ENCODE measurements at places on chromosomes 4 and X. TPM values are rescaled to one million over a fixed set of nuclear protein-coding genes. Genes with fewer than 3 reads are reported as not detected.

GRCh38 chr4:55539658-55540057 is 7.1 kb downstream of the CLOCK start:
- DNase-seq, result no peak

Gene HPGDS
- not detected for total RNA-seq

DNA sequence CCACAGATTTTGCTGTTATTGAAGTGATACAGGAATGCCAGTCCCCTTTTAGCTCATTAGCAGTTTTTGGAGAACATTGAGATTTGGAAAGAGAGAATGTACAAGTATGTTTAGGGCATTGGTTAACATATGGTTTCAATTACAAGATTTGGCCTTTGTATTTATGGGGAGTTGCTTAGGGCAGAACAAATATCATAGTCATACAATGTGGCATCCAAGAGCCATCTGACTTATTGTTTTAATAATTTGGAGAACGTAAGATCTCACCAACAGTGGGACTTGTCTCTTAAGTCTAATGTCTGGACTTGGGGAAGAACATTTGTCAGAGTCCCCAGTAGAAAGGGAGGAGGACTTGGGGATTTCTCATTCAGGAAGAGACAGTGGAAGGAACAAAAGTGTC is 166.1 kb downstream of the STK32B start:
- DNase-seq, result peak; percentile 50

- no peak for DNase-seq
Measured at GRCh38 chr4:156710365-156711192, 261.0 kb downstream of the PDGFC start.

DNA sequence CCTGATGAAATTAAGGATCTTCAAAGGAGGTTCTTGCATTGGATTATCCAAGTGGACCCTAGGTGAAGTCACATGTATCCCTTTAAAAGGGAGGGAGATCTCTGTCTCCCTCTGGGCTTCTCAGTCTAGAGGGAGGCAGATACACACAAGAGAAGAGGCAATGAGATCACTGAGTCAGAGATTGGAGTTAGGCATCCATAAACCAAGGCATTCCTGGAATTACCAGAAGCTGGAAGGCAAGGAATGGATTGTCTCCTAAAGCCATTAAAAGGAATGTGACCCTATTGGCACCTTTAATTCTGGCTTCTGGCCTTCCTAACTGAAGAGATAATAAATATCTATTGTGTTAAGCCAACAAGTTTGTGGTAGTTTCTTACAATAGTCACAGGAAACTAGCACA is 383.2 kb downstream of the PACRGL start:
- DNase-seq, result no peak

DNA sequence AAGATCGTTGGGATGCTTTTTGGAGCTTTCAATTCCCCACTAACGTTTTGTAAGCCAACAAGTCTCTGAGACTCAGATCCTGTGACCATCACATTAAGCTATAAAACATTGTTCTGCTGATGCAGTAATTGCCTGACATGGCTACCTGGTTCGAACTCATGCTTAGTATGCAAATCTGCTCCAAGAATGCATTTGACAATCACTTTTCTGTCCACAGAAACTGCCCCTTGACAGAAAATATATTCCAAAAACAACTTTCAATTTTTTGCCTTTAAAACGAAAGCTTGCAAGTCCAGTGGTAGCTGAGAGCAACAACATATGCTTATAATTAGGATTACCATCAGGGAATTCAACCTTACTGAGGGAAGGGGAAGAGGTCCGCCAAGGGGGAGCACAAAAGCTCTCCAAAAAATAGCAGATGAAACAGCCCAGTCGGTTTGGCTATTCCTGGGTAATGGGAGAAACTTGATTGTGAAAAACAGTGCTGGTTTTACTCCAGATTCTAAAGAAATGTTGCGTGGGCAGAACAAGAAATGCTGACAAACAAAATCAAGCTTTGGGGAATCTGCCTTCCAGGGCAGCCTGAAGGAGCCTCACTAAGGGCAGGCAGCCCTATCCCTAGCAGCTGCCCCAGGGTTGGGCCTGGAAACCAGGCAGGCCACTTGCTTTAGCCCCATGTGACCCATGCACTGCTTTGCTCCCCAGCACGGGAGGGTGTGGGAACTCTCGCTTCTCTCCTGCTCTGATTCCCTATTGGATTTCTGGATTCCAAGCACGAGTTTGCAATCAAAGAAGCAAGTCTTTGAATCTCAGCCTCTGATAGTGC is 160.7 kb upstream of the LDB2 start:
- DNase-seq, result peak; percentile 66

Gene NAP1L3
- 11.4 TPM for total RNA-seq

Gene AADAT
- 3.4 TPM for total RNA-seq

DNA sequence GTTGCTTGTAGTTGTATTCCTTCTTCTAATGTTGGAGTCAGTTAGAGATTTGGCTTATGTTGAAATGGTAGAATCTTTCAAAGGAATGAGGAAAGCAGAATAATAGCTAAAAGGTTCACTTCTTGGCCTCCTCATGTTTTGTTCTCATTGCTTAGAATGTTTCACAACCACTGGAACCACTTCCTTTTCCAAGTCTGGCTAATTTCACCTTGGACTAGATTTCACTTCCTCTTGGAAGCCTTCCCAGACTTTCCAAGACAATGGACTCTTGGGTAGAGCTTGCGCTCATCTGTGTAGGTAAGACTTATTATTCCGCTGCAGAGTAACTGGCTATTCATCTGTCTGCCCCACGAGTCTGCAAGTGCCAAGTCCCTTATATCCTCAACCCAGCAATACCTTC is 8.3 kb downstream of the SPATA18 start:
- peak; percentile 30 for DNase-seq

GRCh38 chr4:151276787-151277562 is at the start of gene PRSS48:
Gene PRSS48 (plus strand): TSS chr4:151277161. CDS start chr4:151277173, 12 bp downstream.
- peak; percentile 17 for DNase-seq

Gene TDO2
- total RNA-seq, result 12.1 TPM

DNA sequence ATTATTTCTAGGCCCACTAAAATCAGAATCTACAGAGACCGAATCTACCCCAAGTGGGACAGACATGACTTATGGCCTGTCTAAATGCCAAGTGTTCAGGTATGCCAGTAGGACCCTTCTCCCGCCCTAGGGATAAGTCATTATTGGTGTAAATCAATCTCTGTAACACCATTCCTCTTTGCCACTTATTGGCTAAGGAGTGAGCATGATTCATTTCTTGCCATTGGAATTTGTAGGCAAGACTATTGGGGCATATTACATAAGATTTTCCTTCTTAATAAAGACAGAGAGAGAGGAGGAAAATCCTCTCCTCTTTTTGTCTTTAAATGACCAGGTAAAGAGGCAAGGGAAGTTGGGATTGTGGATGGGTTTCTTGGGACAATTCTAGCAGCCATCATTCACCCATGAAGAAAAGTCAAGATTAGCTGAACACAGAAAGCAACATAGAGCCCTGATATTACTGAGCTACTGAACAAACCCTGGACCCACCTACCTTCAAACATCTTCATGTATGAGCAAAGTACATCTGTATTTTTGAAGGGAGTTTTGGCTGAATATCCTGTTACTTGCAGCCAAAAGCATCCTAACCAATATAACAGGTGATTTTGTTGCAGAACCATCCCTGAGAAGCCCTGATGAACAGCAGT is 2.6 kb downstream of the SLC9B2 start:
- DNase-seq, result no peak

GRCh38 chrX:12811658-12812057 is 20.4 kb downstream of the PRPS2 start:
- DNase-seq, result no peak

Gene GPRASP2
- total RNA-seq, result 6.6 TPM

DNA sequence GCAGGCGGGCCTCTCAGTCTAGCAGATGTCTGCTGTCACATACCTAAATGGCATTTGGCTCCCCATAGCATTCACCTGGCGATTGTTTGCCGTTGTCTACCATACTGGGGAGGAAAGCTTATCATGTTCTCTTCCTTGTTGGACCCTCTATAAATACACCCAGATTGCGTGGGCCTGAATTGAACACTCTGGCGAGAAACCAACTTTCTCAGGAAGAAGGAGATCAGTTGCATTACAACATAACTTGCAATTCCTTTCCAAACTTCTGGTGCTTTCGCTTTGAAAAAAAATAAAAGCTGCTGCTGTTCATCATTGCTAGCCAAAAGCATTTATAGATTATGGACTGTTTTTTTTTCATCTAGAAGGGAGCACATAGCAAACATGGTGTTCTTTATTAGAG is 230.0 kb upstream of the GPC4 start:
- no peak for DNase-seq

- no peak for DNase-seq
Measured at GRCh38 chr4:82528074-82528473, 33.7 kb downstream of the TMEM150C start.

- no peak for DNase-seq
Measured at GRCh38 chr4:186170966-186171365, 20.4 kb upstream of the CYP4V2 start.

DNA sequence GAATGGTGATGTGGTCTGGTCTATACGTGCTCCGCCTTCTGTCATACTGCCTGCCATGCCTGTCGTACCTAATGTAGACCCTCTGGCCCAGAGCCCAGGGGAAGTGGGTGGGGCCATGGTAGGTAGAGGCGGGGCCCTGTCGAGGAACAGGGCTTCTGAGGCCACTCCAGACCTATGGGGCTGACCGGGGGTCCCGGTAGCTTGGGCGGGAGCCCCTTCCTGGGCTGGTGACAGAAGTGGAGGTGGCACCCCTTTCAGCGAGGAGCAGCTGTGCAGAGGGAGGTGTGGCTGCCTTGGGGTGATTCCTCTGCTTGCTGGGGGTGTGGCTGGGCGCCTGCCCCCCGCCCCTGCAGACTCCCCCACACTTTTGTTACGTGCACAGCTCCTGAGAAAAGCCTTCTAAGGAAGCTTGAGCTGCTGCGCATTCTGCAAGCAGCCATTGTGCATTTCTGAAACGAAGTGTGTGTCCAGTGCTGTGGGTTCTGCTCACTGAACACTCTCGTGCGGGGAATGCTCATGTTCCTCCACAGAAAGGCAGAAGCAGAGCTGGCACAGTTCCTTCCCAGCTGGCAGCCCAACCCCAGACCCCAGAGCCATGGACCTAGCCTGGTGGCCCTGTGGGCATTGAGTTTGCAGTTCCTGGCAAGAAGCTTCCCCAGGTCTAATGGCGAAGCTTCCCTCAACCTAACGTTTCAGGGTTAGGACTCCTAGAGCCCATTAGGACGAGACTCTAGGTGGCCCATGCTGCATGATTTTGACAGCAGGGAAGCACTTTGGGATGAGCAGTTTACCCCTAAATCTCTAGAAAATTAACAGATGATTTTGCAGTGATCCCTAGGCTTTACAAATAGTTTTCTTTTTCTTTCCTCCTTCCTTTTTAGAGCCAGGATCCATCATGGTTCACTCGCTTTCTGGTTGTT is 72.7 kb upstream of the HGFAC start:
- DNase-seq, result peak; percentile 9

Gene TMPRSS11B
- total RNA-seq, result not detected

Gene RRH
- total RNA-seq, result not detected

Gene SAT1
- 97.9 TPM for total RNA-seq

- no peak for DNase-seq
Measured at GRCh38 chrX:21766101-21766500, 8.2 kb upstream of the SMPX start.

Gene TEX13D
- not detected for total RNA-seq

- DNase-seq, result no peak
Measured at GRCh38 chr4:84915396-84915780, 51.1 kb downstream of the WDFY3 start.

DNA sequence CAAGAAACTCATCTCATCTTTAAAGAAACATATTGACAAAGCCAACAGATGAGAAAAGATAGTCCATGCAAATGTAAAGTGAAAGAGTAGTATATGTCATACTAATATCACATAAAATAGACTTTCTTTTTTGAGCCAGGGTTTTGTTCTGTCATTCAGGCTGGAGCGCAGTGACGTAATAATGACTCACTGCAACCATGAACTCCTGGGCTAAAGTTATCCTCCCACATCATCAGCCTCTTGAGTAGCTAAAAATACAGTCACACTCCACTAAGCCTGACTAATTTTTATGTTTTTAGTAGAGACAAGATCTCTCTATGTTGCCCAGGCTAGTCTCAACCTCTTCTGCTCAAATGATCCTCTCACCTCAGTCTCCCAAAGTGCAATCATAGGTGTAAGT is 51.8 kb upstream of the TRAM1L1 start:
- peak; percentile 87 for DNase-seq

GRCh38 chr4:150070464-150071170 is 7.6 kb upstream of the DCLK2 start:
- DNase-seq, result no peak

- DNase-seq, result no peak
Measured at GRCh38 chr4:105677709-105678108, 30.8 kb downstream of the INTS12 start.

DNA sequence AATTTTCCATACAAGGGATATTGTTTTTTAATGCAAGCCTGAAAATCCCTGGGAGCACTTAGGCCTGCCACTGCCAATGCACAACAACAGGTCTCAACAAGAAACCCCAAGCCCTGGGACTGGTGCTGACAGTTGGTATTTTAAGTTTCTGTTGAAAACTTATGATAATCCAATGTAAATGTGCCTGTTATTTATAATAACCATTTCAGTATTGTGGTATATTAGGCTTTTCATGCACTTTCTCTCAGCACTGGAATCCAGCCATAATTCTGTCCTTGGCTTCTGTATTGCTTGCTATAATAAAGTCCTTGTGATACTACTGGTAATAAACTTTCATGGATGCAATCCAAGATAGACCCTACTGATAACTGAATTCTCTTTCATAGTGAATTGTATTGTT is 218.9 kb downstream of the PCDH7 start:
- no peak for DNase-seq

- peak; percentile 11 for DNase-seq
Measured at GRCh38 chrX:85992811-85993229, 54.5 kb downstream of the CHM start.

- DNase-seq, result no peak
Measured at GRCh38 chr4:162841753-162842152, 324.9 kb downstream of the NAF1 start.

- no peak for DNase-seq
Measured at GRCh38 chr4:73945674-73946449, 36.0 kb downstream of the PF4 start.

DNA sequence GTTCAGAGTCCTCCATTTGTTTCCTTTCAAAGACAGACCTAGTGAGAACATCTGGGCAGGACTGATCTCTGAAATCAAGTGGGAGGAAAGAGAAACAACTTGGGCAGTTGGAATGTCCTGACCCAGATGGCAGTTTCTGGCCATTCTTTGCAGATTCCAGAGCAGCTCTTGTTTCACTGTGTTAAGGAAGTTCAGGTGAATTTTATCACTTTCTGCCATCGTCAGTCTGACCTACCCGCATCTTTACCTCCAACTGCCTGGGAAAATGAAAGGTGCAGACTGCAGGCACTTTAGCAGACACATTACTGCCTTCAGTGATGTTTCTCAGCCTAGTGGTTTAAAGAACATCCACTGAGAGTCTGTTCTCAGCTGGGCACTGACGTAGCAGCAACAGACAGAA is 216.2 kb downstream of the CEP135 start:
- no peak for DNase-seq

Gene BEX5
- 0.60 TPM for total RNA-seq

GRCh38 chrX:150761176-150761818 is 68.1 kb downstream of the MTMR1 start:
- DNase-seq, result no peak

DNA sequence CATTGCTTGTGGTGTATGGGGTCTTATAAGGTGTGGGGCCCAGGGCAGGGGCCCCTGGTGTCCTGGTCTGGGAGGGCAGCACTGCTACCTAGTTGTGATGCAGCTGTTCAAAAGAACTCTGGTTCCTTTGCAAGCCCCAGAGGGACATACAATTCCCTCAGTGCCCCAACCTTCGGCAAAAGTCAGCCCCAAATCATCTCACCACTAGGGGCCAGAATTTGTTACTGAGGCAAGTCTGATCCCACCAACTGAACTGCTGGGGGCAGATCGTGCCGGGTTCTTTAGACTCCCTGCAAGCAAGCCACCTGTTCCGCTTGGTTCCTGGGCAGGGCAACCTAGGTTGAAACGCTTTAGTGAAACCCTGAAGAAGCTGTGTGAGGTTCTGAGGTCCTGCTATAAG is 180.1 kb upstream of the S100G start:
- no peak for DNase-seq

All from RPMI7951 (cell line).